ENCODE measurements at places on chromosomes 1 and 21.

DNA sequence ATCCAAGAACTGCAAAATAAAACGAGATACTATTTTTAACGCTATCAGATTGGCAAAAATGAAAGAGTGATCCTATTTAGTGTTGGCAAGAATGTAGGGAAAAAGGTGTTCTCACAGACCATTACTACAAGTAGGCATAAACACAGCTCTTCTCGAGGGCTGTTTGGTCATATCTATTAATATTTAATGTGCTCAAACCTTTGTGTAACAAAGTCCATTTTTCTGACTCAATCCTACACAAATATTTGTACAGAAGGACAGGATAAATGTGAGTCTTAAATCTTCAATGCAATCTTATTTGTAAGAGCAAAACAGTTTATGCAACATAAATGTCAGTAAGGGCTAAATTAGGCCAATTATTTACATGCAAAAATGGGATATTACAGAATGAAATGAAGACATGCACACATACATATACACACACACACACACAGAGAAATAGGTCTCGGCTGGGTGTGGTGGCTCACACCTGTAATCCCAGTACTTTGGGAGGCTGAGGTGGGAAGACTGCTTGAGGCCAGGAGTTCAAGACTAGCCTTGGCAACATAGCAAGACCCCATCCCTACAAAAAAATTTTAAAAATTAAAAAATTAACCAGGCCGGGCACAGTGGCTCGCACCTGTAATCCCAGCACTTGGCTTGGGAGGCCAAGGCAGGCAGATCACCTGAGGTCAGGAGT is 17.7 kb downstream of the DHCR24 start:
- DNase-seq = no peak

- no peak for DNase-seq
Measured at GRCh38 chr1:55246331-55246730, 31.2 kb upstream of the USP24 start.

GRCh38 chr21:39924577-39925308 is 57.5 kb downstream of the PCP4 start:
- no peak for DNase-seq

- DNase-seq = no peak
Measured at GRCh38 chr21:41668051-41668541, 98.8 kb downstream of the RIPK4 start.

GRCh38 chr21:42627527-42628289 is 25.7 kb upstream of the PDE9A start:
- no peak for DNase-seq

DNA sequence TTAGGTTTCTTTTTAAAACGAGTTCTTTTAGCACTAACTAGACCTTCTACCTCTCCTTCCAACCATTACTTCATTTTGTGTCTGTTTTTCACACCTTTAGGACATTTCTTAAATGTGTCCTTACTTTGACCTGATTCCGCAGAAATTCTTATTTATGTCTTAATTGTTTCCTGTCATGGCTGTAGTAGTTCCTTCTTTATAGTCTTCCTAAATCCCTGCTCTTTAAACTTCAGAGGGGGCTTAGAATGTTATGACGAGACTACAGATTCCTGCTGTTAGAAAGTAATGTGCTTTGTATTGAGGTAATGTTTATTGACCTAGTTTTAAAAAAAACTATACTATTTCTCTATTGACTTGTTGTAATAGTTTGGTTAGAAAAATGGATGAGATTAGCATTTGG is 70.4 kb downstream of the HMCN1 start:
- no peak for DNase-seq

- no peak for DNase-seq
Measured at GRCh38 chr1:51293898-51294515, 36.4 kb downstream of the TTC39A start.

DNA sequence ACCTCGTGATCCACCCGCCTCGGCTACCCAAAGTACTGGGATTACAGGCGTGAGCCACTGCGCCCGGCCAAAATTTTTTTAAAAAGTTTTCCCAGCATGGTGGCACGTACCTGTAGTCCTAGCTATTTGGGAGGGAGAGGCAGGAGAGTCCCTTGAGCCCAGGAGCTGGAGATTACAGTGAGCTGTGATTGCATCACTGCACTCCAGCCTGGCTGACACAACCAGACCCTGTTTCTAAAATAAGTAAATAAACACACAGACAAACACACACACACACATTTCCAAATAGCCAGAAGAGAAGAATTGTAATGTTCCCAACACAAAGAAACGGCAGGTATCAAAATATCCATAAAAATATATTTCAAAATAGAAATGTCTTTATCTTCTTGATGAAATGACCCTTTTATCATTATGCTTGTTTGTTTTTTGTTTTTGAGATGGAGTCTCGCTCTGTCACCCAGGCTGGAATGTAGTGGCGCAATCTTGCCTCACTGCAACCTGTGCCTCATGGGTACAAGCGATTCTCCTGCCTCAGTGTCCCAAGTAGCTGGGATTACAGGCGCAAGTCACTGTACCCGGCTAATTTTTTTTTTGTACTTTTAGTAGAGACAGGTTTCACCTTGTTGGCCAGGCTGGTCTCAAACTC is 9.3 kb downstream of the HES2 start:
- no peak for DNase-seq

GRCh38 chr1:84855168-84855567 is 37.8 kb downstream of the LPAR3 start:
- DNase-seq = no peak

DNA sequence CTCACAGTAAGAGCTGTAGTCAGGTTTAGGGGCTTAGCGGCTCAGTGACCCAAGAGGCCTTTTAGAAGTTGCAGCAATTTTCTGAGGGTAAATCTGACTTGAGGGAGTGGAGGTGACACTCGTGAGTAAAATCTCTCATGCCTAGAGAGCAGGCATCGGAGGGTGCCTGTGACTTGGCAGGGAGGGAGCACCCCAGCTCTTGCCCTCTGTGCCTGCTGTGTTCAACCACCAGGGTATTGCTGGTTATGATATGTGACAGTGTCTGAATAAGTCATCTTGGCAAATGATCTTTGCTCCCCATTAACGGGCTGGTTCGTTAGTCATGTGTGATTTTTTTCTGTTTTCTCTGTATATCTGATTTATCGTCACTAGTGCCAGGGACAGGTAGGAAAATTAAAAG is 5.9 kb downstream of the MAN1C1 start:
- DNase-seq = no peak

DNA sequence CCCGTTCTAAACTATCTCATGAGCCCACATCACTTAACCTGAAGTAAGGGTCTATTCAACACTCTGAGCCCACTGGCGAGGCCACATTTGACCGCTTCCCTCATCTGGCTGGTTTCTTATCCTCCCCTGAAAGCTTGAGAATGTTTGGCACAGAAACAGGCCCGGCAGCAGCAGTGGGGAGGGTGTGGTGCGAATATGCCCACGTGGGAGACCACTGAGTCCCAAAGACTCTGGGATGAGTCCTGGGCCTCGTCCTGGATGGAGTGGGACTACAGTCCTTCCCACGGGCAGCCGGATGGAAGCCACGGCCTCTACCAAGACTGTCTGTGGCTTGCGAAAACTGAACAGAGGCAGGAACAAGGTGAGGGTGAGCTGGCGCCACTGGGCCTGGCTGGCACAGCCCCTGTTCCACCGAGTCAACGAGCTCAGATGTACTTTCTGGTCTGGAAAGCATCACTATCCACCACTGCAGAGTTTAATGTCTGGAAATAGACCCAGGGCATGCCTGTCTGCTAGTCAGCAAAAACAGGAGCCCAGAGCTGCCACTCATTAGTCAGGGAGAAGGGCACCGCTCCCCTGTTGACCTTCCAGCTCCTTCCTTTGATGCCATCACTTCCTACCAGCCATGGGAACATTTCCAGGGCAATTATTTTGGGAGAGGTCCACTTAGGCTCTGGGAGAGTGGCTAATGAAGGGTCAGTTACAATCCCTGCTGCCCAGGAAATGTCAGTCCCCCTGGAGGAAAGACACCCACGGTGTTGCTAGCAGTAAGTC is 386.6 kb downstream of the MATN1 start:
- DNase-seq = no peak

DNA sequence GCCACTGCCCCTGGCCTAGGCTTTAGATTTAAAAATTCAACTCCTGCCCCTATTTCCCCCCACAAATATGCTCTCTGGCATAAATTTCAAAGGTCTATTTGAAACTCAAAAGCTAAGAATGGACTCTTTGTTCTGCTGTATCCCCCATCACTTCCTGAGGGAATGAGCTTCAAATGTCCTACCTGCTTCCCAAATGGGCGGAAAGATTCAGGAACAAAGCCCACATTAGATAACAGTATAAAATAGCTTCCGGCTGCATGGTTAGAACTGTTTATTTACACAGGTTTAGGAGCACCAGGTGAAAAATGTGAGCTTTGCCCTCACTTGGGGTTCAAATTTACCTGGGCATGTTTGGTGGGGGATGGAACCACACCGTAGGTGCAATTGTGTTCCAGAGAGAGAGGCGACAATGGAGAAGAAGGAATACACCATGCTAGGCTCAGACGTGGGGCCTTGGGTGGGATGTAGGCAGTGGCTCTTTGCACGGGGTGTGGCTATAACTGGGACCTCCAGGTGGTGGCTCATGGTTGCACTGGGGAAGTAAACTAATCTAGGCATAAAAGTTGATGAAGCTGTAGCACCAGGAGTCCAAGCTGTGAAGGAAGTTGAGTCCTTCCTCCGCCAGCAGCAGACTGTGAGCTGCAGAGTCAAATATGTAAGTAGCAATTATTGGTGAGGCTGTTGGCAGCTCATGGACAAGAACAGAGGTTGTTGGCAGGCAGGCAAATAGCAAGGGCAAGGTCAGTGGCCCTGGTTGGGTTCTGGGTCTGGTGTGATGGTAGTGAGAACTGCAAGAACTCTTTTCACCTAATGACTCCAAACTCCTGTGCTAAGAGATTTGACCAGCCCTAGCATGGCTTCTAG is 41.5 kb upstream of the SRSF10 start:
- no peak for DNase-seq

GRCh38 chr1:22665752-22666151 is 12.7 kb downstream of the C1QB start:
- no peak for DNase-seq

GRCh38 chr1:83790446-83790845 is 208.5 kb downstream of the TTLL7 start:
- DNase-seq = no peak

DNA sequence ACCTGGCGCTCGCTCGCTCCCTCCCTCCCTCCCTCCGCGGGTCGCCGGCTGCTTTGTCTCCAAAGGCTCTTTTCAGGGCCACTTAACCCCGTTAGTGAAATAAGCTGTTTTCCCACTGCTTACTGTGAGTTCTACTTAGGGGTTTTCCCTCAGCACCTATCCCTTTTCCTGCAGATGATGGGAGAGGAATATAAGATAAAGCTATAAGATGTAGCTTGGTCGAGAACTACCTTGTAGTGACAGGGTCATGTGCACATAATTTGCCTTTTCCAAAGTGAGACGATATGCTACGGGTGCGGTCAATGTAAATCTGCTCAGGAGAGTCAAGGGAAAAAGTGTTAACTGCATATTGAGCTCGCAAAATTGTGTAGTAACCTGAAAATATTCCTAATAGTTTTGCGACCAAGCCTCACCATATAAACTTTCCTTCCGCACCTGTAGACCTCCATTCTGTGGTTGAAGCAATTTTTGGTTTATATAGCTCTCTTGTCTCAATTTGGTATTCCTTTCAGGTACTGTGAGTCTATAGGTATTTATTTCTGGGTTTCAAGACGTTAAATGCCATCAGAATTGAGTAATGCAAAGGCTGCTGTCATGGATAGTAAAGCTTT is 55.8 kb upstream of the BOLA1 start:
- DNase-seq = no peak

DNA sequence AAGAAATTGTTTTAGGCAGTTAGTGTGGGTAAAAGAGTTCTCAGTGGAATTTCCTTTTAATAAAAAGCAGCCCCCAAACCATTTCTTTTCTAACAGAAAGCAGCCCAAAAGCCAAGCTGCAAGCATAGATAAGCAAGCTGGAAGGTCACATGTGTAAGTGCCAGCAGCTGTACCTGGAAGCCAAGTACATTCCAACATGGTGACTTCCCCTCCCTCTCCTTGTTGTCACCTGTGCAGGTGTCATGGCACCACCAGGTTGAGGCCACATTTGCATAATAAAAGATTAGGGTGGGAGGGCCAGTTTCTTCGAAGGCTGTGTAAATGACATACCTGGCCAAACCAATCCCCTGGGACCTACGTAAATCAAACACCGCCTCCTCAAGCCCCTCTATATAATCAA is 240.3 kb upstream of the RAB4A start:
- no peak for DNase-seq

DNA sequence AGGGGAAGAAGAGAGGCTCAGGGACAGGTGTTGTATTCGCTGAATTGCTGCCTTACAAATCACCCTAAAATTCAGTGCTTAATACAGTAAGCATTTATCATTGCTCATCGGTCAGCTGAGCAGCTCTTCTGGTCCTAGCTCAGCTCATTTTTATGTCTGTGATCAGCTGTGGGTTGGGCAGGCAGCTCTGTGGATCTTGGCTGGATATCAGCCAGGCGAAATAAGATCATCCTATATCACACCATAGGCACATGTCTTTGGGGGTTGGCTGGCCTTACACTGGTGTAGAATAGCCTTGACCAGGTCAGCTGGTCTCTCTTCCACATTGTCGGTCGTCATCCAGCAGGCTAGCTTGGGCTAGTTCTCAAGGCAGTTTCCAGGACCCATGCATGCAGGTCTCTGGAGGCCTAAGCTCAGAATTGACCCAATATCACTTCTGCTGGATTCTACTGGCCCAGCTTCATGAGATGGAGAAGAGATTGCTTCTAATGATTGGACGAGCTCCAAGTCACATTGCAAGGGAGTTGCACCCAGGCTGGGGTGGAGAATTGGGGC is 448.6 kb downstream of the KIF26B start:
- no peak for DNase-seq

DNA sequence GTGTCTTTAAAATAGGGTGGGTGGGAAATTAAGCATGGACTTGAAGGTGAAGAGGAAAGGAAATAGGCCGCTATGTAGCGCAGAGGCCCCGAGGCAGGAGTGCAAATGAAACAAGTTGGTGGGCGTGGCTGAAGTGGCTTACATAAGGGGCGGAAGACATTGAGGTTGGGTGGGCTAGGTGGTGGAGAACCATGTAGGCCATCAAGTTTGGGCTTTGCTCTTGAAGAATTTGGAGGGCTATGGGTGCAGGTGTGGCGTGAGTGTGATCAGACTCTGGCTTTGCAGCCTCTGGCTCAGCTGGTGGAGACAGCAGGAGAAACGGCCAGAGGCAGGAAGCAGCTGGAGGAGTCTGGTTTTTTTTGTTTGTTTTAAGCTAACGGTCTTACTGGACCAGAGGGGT is 6.7 kb downstream of the SLFNL1 start:
- no peak for DNase-seq

DNA sequence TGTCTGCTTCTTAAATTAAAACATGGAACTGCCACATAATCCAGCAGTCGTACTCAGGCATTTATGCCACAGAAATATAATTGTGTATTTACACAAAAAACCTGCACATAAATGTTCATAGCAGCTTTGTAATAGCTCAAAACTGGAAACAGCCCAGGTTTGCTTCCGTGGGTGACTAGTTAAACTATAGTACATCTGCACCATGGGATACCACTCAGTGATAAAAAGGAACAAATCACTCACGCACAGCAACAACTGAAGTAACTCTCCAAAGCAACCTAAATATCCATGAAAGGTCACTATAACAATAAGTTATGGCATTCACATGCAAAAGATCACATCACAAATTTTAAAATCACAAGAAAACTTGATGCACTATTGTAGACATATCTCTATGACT is 64.4 kb downstream of the KCNT2 start:
- no peak for DNase-seq

GRCh38 chr1:78722521-78722920 is 72.9 kb downstream of the IFI44 start:
- DNase-seq = no peak

GRCh38 chr1:102572637-102573036 is 535.7 kb downstream of the COL11A1 start:
- DNase-seq = no peak
